PC-3 (cell line): ENCODE measurements at places on chromosomes 2 and 18. TPM values are rescaled to one million over a fixed set of nuclear protein-coding genes. Genes with fewer than 3 reads are reported as not detected.

SIX2 gene
- 26.8 and 27.9 TPM in 2 replicates for total RNA-seq

OSBPL6 gene
- total RNA-seq, result 2.8 and 4.0 TPM in 2 replicates

SETBP1 gene
- 2.3 and 3.5 TPM in 2 replicates for total RNA-seq

SERPINB8 gene
- 21.1 and 24.1 TPM in 2 replicates for total RNA-seq

IRS1 gene
- total RNA-seq, result 38.8 and 43.8 TPM in 2 replicates

GRCh38 chr18:51107598-51108305, 77.7 kb downstream of the SMAD4 start:
- no peak overlapping the region for H3K27ac ChIP-seq
- no peaks in the 10 kb centered on the region for H3K27me3 ChIP-seq
- DNase-seq, result peak; percentile 7
- no peaks in the 10 kb centered on the region for H3K4me1 ChIP-seq
- no peaks in the 10 kb centered on the region for H3K36me3 ChIP-seq
- H3K4me3 ChIP-seq, result no peak overlapping the region

DNA sequence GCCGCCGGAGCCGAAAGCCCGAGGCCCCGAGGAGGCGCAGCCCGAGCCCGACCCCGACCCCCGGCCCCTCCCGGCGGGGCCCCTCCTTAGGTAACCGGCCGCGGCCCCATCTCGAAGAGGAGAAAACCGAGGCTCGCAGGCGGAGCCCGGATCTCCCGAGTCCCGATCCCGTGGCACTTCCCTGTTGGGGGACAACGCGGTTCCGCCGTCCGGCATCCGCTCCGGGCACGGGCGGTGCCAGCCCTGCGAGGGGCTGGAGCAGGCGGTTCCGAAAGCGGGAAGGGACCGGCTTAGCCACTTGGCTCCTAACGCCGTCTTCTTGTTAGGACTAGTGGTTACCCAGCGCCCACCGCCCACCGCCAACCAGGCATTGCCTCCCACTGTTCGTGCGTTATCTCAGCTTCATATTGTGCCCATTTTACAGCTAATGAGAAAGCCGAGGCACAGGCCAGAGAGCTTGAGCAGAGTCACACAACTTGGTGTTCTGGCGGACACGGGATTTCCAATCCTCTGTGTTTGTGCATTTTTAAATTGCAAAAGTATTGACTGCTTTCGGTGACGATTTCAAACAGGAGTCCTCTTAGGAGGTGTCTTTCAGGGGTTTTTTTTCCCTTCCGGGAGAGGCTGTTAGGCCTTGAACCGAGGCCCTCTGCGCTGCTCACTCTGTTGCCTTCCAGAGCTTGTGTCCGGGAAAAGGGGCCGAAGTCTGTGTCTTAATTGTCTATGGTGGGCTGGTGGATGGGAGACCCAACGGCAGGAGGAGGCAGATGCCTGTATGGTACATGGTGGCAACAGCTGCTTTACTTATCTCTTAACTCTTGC, 562 bp downstream of the CENPA start:
- H3K4me3 ChIP-seq, result peak overlapping the region; percentile 76
- H3K4me1 ChIP-seq, result peaks cover 14% of the 10 kb centered on the region
- H3K27me3 ChIP-seq, result no peaks in the 10 kb centered on the region
- peaks cover 11% of the 10 kb centered on the region; the same call in 1 of the 2 replicates for H3K36me3 ChIP-seq
- H3K27ac ChIP-seq, result peak overlapping the region; percentile 28
- DNase-seq, result peak; percentile 27

DNA sequence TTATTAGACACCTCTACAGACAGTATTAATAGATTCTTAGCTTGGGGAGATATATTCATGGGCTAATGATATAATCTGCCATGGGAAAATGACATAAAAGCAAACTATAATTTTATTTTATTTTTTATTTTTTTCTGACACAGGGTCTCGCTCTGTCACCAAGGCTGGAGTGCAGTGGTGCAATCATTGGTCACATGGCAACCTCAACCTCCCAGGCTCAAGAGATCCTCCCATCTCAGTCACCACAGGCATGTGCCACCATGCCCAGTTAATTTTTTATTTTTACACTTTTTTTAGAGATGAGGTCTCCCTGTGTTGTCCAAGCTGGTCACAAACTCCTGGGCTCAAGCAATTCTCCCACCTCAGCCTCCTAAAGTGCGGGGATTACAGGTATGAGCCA, 39.3 kb downstream of the RTN4 start:
- H3K4me1 ChIP-seq, result peaks cover 61% of the 10 kb centered on the region
- no peak overlapping the region for H3K27ac ChIP-seq
- no peak overlapping the region for H3K4me3 ChIP-seq
- H3K27me3 ChIP-seq, result no peaks in the 10 kb centered on the region

DNA sequence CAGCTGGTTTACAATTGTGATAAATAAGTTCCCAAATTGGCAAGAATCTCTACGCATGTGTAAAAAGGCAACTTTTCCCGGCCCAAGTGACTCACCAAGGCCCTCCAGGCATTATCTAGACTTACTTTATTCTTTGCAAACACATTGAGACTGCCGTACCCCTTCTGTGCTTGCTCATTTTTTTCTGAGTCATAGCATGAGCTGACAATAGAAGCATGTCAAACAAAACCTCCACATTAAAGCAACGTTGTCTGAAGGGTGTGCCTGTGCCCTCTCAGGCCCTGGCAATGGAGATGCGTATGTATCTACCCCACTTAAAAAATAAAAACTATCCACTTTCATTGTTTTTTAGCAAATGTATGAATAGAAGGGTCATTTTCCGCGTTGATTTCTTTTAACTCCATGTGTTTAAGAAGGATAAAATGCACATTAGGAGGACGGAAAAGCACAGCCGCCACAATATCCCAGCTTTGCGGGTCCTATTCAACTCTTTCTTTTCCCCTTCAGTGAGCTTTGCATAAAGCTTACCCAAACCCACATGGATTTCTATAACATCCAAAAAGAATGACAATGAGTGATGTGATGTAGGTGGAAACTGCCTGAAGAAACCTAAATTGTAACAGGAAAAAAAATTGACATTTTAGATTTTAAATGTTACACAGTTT, 298.2 kb downstream of the CDCA7 start:
- peak overlapping the region; percentile 97 for H3K27ac ChIP-seq
- no peaks in the 10 kb centered on the region for H3K36me3 ChIP-seq
- H3K27me3 ChIP-seq, result no peaks in the 10 kb centered on the region
- peak overlapping the region; percentile 50 for H3K4me3 ChIP-seq

DNA sequence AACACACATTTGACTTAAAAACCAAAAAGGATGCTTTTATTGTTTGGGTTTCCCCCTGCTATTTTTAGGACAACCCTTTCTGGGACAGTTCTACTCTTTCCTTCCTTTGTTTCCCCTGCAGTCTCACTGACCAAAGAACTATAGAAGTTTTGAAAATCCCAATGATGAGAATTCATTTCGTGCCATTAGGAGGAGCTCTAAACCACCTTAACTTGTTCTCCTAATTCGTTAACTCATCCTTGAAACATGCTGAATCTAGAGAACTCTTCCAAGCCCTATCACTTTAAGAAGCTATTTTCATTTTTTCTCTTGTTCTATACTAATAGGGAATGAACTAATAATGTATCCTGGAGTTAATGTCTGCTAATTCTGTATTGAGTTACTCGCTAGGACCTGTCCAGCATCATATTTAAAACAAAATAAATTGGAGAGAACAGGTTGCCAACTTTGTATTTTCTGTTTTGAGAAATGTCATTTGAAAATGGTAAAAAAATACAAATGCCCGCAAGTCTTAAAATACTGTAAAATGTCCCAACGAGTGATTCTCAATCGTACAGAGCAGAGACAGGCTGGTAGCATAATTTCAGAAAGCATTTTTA, 62.9 kb downstream of the AFTPH start:
- H3K4me3 ChIP-seq, result no peak overlapping the region
- no peaks in the 10 kb centered on the region for H3K27me3 ChIP-seq
- H3K4me1 ChIP-seq, result no peaks in the 10 kb centered on the region
- peaks cover 9% of the 10 kb centered on the region; the same call in 1 of the 2 replicates for H3K36me3 ChIP-seq
- peak; percentile 78 for DNase-seq

DNA sequence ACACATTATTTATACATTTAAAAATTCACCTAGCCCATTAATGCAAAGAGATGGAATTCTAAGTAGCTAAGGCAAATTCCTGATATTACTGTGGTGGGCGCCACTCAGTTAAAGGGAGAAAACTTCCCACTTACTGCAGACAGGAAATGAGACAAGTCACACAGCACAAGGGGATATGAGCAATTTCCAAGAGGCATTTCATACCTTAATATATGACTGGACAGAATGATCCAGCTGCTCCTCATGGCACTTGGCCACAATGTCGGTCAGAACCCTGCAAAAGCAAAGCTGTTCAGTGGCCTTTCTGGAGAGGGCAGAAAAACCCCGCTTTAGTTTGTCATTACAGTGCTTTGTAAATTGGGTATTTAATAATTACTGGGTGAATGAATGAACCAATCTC, 121.4 kb upstream of the CCDC195 start:
- H3K36me3 ChIP-seq, result peaks cover 12% of the 10 kb centered on the region
- H3K27ac ChIP-seq, result no peak overlapping the region
- H3K4me1 ChIP-seq, result peaks cover 13% of the 10 kb centered on the region
- no peak overlapping the region for H3K4me3 ChIP-seq

GRCh38 chr18:53441761-53442414, 782.6 kb downstream of the MBD2 start:
- no peak for DNase-seq
- no peak overlapping the region for H3K27ac ChIP-seq
- H3K4me1 ChIP-seq, result no peaks in the 10 kb centered on the region
- H3K36me3 ChIP-seq, result no peaks in the 10 kb centered on the region
- H3K27me3 ChIP-seq, result peaks cover 4% of the 10 kb centered on the region; the same call in 1 of the 2 replicates

DNA sequence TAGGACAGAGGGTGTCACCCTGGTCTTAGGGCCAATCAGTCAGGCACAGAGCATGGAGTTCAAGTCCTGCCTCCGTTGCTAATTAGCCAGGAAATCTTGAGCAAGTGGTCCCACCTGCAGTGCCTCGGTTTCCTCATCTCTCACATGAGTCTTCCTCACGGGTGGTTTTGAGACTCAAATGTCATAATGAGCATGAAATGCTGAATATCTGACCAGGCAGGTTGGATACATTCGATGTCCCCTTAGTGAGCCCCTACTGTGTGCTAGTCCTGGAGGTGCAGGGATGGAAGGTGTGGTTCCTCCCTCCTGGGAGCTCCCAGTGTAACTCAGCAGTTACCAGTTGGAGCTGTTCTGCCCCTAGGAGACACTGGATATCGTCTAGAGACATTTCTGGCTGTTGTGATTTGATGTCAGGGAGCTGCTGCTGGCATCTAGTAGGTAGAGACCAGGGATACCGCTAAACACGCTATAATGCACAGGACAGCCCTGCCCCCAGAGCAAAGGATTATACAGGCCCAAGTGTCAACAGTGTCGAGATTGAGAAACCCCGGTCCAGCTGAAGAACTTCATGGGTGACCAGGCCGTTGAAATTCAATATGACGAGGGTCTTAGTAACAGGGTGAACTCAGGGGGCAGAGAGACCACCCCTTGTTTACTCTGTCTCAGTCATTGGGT, 118.5 kb upstream of the TWIST2 start:
- no peaks in the 10 kb centered on the region for H3K36me3 ChIP-seq
- H3K4me3 ChIP-seq, result no peak overlapping the region
- H3K27me3 ChIP-seq, result no peaks in the 10 kb centered on the region
- no peak for DNase-seq

GRCh38 chr2:208311321-208311720, 45.3 kb downstream of the PIKFYVE start:
- H3K4me3 ChIP-seq, result no peak overlapping the region
- no peak for DNase-seq
- peaks cover 8% of the 10 kb centered on the region; the same call in 1 of the 2 replicates for H3K36me3 ChIP-seq

- no peak overlapping the region for H3K27ac ChIP-seq
- peaks cover 22% of the 10 kb centered on the region for H3K4me1 ChIP-seq
- DNase-seq, result peak; percentile 39
These were observed 182.3 kb downstream of the CAMKMT start for GRCh38 chr2:44543773-44544725.

- DNase-seq, result no peak
- H3K27ac ChIP-seq, result no peak overlapping the region
- peaks cover 17% of the 10 kb centered on the region for H3K4me1 ChIP-seq
- no peaks in the 10 kb centered on the region for H3K27me3 ChIP-seq
- no peaks in the 10 kb centered on the region for H3K36me3 ChIP-seq
- no peak overlapping the region for H3K4me3 ChIP-seq
These were observed 79.8 kb upstream of the LPIN2 start for GRCh38 chr18:3092727-3093126.

DNA sequence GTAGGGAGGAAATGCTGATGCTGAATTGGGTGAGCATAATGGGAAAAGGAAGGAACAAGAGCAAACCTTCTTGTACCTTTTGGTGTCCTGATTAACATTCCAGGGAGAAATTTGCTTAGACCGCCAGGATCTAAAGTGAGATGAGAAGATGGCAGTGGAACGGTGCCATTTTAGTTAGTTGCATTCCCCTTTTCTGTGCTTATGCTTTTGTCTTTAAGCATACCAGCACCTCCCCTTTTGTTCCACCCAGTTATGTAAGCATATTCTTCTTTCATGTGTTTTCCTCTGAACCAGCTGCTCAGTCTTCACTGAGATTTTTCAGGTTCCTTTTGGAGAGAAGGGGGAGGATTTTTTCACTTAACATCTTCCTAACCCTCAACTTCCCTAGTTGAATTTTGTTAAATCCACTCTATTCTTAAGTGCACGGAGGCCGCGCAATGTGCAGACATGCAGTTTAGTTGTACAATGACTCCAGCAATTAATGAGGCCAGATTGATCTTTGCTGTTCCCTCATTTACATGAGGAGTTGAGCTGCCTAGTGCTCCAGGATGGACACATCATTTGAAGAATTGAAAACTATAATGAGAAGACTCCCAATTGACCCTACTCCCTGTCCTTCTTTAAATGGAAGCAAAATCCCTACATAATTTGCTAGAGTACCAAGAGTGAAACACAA, 73.9 kb downstream of the MAP4K4 start:
- no peak for DNase-seq
- 0 out of 2 replicates have a peak, but pooled peaks cover 6% of the 10 kb centered on the region for H3K36me3 ChIP-seq
- no peak overlapping the region for H3K4me3 ChIP-seq
- peaks cover 19% of the 10 kb centered on the region for H3K4me1 ChIP-seq

- no peak for DNase-seq
- no peaks in the 10 kb centered on the region for H3K4me1 ChIP-seq
- H3K27me3 ChIP-seq, result no peaks in the 10 kb centered on the region
These were observed 110.9 kb downstream of the LYPD6 start for GRCh38 chr2:149441255-149441654.

- H3K27me3 ChIP-seq, result no peaks in the 10 kb centered on the region
- H3K4me1 ChIP-seq, result no peaks in the 10 kb centered on the region
- H3K27ac ChIP-seq, result no peak overlapping the region
These were observed 119.0 kb upstream of the CYRIA start for GRCh38 chr2:16784652-16785051.

DNA sequence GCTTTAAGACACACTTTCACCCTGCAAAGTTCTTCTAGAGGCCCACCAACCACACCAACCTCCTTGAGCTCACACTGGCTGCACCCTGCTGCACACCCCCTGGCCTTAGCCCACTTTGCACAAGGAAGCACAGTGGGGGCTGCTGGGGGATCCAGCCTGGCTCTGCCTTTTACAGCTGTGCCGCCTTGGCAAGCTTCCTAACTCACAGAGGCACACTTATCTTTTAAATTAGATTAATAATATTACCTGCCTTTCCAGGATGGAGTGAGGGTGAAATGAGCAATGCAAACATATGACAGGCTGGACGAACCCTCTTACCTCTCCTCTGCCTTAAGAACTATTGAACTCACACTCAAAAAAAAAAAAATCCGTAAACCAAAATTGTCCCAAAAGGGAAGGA, 715.8 kb upstream of the ID2 start:
- H3K27me3 ChIP-seq, result no peaks in the 10 kb centered on the region
- H3K4me1 ChIP-seq, result peaks cover 13% of the 10 kb centered on the region
- H3K4me3 ChIP-seq, result no peak overlapping the region
